Naive B cell (primary cell): ENCODE measurements at places on chromosomes 16 and 17. TPM values are rescaled to one million over a fixed set of nuclear protein-coding genes. Genes with fewer than 3 reads are reported as not detected.

GRCh38 chr17:16313139-16314090 is 39.9 kb downstream of the CENPV start:
- DNase-seq: no peak

GRCh38 chr17:64185101-64185500 is 55.2 kb upstream of the ERN1 start:
- no peak for DNase-seq

DNA sequence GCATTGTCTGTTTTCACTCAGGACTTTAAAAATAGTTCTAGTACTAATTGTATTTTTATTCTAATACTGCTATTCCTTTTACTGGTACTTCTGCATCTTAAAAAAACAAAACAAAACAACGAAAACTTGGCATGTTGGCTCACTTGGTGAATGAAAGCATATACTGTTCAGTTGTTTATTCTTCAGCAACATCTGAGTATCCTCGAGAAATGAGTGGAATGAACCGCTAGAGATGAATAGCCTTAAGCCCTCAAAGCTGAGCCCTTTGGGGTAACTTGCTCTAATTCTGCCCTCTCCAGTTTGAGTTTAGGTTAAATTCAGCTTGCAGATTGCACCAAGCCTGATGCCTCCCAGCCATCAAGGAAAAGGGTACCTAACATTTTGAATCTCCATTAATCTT is 126.5 kb downstream of the WWOX start:
- DNase-seq: no peak

- no peak for DNase-seq
Measured at GRCh38 chr16:2436110-2436509, 6.9 kb downstream of the CCNF start.

TMED6 gene
- not detected for polyA plus RNA-seq

CES5A gene
- polyA plus RNA-seq: not detected

GRCh38 chr17:51120739-51121619 is at the start of gene SPAG9:
SPAG9 (minus strand) TSS chr17:51120868; CDS start chr17:51120656, 212 bp downstream.
- peak; percentile 93 for DNase-seq

CACNA1H gene
- polyA plus RNA-seq: not detected

SBK1 gene
- polyA plus RNA-seq: 0.19 TPM

GRCh38 chr16:6611535-6611934 is 721.1 kb upstream of the RBFOX1 start:
- no peak for DNase-seq

ZNF423 gene
- polyA plus RNA-seq: not detected

GRCh38 chr17:2414446-2415064 is 13.7 kb upstream of the MNT start:
- no peak for DNase-seq

DNA sequence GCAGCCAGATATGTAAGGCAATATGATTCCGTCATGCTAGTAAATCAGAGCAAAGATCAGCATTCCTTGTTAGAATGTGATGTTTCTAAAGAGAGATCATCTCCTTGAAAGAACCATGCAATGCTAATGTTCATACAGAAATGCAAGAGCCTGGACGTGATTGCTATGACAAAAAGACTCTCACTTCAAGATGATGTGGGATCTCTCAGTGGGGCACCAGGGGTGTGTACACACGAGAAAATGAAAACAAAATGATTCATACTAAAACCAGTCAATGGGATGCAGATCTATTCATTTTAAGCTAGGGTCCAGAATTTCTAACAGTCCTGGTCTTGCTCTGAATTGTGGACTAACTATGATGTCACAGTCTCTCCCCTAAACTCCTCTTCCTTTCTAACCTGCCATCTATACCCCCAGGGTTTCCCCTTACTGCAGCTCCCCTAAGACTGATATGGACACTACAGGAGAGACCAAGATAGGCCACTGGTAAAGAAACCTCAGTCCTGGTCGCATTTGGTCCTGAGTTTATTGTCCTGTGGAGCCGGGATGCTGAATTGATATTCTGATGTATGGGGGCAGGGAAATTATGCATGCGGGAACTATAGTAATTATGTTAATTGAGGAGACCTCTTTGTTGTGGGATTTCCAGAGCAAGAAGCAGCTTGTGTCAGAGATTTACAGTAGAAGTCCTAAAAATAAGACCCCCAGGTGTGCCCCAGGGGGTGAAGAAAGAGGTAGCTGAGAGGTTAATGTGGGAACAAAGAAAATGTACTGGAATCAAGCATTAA is 179.0 kb downstream of the PMP22 start:
- DNase-seq: no peak

DNA sequence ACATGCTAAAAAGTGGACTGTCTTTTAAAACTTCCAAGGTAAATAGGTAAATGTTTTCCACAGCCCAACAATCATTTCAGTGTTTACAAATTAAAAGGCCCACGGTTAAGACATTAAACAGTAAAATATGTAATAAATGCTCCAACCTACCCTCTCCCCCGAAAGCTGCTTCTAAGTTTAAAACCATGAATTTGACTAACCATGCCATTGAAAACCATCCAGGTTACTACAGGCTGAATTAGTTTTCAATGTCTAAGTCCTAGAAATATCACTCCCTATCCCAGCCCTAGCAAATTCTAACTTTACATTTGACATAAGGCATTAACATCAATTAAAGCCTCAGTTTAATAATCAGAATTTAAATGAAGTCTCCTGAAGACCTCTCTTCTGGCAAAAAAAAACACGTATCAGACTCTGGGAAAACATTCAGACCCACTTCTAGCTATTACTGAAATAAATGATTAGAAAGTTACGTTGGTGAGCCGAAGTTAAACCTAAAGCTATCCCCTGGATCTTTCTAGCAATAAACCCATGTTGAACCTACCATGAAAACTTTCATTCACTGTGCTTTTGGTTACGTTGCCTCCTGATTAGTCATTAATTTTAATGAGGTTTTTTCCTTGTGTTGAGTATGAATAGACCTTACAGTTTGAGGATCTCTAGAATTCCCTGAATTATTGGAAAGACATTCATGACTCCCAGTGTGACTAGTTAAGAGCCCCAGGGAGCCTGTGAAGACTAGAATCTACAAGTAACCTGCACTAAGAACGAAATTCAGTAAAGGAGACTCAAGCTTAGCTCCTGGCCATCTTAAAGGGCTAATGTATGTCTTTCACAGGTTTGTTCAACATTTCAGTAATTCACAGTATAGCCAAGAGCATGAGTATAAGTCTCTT is 1.7 kb upstream of the POLG2 start:
- DNase-seq: peak; percentile 15

GRCh38 chr17:74641224-74641957 is 17.9 kb upstream of the CD300E start:
- peak; percentile 43 for DNase-seq

DNA sequence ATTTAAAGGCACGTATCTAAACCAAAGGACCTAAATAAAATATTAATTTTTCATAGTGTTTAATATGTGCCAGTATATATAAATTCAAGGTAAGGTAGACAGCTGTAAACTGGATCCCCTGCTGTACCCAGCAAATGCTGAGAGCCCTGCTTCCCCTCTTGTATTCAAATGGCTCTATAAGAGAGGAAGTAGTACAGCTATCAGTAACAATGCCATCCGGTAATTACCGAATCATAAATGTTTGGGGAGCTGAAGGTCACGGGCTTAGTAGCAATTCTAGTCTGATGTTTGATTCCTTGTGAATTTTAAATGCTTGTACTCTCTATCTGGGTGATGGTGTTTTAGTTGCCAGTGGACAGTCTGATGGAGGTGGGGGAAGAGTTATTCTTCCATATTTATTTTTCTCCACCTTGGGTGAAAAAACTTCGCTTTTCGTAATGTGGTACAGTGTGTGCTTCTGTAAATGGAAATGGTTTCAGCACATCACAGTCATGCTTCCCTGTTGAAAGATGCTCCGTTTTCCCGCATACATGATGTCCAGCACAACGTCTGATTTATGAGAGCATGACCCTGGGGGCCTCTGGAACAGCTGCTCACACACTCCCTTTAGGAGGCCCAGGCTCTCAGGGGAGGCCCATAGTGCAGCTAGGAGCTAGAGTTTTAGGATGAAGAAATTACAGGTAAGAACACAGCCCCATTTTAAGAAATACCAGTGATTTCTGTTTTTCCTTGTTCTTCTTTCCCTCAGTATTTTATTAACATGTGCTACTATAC is 423.9 kb downstream of the WWOX start:
- DNase-seq: no peak

C16orf86 gene
- polyA plus RNA-seq: 10.3 TPM

- DNase-seq: no peak
Measured at GRCh38 chr17:14579716-14580115, 278.8 kb downstream of the HS3ST3B1 start.

PRR35 gene
- polyA plus RNA-seq: not detected

DNA sequence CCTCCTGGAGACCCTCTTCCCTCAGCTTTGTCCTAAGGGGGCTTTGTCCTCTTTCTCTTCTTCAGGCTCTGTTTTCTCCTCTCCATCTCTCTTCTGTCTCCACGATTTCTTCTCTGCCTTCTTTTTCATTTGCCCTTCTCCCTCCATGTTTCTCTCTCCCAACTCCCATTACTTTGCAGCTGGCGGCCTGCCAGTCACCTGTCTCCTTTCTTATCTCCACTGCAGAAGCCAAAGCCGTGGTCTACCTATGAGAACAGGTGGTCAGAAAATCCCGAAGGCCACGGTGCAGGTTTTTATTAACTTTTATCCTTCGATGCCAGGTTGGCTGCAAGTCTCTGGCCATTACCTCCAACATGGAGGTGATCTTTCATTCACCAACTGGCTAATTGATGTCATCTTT is 45.1 kb downstream of the FZD2 start:
- DNase-seq: no peak

TEX14 gene
- not detected for polyA plus RNA-seq

HIGD1B gene
- polyA plus RNA-seq: not detected

TRPV3 gene
- 0.19 TPM for polyA plus RNA-seq

GRCh38 chr16:75385507-75386152 is 47.7 kb downstream of the CFDP1 start:
- DNase-seq: peak; percentile 50

- DNase-seq: no peak
Measured at GRCh38 chr17:44884941-44885340, 14.3 kb downstream of the EFTUD2 start.

- no peak for DNase-seq
Measured at GRCh38 chr17:42779304-42779935, 990 bp upstream of the WNK4 start.

LPO gene
- not detected for polyA plus RNA-seq

DNA sequence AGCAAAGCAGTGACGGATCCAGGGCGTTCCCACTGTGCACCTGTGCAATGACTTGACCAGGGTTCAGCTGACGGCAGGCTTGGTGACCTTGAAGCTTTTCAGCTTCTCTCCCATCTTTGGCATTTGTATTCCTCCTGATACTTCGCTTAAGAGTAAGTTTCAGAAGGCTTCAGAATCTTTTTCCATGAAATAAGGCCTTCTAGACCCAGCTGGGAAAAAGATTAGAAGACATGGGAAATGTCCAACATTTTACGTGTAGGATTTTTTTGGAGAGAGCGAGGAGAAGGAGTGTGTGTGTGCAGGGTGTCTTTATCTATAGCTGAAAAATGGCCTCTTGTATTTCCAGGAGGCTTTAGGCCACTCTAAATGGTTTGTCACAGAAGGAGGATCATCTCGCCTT is 104.1 kb downstream of the BANP start:
- DNase-seq: no peak

DNA sequence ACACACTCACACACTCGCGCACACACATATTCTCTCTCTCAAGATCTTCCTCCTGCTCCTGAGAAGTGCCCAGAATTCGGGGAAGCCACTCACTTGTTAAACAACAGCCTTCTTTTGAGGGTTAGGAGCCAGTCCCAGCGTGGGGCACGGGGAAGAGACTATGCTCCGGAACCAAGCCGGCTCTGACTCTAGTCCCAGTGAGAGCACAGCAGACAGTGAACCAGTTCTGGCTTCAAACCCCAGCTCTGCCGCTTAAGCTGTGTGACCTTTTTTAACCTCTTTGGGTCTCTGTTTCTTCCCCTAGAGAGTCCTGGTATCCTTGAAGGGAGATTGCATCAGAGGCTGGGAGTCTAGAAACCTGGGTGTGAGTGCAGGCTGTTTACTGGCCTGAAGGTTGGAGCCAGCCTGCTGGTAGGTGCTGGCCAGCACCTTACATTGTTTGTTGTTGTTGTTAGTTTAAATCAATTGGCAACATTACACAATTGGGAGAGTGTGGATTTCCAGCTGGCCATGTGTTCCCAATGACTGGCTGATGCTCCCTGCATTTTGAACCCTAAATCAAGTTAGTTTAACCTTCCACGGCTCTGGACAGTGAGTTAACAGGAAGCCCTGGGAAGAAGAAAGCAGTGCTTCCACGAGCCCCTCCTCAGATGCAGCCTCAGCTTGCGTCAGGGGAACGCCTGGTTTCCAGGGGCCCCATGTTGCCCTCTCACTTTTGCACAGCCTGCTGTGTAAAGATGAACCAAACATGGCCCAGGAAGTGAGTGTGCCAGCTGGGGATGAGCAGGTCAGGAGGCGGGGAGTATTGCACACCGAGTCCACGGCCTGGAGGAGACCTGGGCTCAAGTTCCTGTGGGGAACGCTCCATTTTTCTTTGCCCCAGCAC is 71.5 kb downstream of the GAS7 start:
- DNase-seq: no peak

DNA sequence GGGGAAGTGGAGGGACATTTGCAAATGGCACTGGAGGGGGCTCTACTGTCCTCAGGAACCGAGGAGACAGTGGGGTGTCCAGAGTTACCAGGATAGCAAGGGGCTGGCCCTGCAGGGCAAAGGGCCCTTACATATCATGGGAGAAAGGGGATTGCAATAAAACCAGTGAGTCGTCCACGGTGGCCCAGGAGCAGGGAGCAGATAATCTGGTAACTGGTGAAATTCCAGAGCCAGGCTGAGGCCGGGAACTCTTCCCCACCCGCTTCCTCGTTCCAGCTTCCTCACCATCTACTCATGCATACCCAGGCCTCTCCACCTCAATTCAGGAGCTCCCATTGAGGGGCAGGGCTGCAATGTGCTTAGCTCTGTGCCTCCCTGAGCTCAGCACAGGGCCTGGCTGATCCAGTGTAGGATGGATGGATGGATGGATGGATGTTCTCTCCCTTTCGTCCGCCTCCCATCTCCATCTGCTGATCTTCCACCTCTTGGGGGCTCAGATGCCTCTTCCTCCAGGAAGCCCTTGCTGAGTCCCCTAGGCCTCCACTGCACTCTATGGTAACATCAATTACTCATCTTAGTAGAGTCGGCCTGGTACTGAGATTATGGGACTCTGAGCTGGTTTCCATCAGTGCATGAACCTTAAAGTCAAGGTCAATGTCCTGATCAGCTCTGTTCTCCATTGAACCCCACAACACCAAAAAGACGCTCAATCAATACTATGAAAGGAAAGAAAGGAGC is 41.2 kb upstream of the NDRG4 start:
- no peak for DNase-seq

LGALS9B gene
- polyA plus RNA-seq: not detected
